Astrocyte (in vitro differentiated cells and primary cell): ENCODE measurements at places on chromosomes 7 and 10. TPM values are rescaled to one million over a fixed set of nuclear protein-coding genes. Genes with fewer than 3 reads are reported as not detected.
A peak's percentile ranks its signal among the peaks of the same experiment; 100 is the strongest.

The CFAP46 gene
- total RNA-seq = 1.3 and 1.5 TPM in 2 replicates

The OR2A12 gene
- total RNA-seq = not detected in 2 replicates

The CHRM2 gene
- total RNA-seq = not detected in 2 replicates

GRCh38 chr10:19347621-19348020 lies 299.0 kb downstream of the MALRD1 start:
- no peak for DNase-seq

GRCh38 chr7:23334482-23335056 lies 35.4 kb downstream of the MALSU1 start:
- DNase-seq = peak; percentile 98

- no peak for DNase-seq
These were observed 83.3 kb downstream of the PLXNA4 start for GRCh38 chr7:132492823-132493445.

GRCh38 chr7:42831718-42832522 lies 80.0 kb downstream of the C7orf25 start:
- DNase-seq = no peak

DNA sequence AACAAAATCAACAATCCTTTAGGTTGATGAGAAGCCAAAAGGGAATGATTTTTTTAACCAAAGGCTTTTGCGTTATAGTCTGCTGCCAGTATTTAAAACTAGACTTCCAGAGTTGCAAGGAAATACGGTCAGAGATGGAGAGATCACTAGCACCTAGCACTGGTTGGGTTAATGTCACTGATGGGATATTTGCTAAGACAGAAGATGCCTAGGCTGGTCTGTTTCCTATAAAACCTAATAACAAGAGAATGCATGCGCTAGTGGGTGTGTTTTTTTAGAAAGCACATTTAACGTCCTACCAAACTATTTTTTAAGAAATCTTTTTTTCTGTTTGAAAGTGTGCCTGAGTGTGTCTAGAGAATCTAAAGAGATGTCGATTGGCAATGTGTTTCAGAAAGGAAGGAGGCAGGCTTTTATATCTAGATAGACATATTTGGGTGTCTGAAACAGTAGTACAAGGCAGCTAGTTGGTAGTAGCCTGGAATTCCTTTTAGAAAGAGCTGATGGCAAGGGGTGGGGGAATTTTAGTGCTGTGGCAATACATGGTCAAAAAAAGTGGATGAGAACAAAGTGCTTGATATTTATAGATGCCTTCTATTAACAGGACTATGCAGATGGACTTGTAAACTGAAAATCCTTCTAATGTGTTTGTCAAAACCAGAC lies 863 bp downstream of the CALD1 start:
- DNase-seq = no peak

GRCh38 chr7:96187735-96188134 lies 134.2 kb downstream of the SLC25A13 start:
- DNase-seq = no peak

DNA sequence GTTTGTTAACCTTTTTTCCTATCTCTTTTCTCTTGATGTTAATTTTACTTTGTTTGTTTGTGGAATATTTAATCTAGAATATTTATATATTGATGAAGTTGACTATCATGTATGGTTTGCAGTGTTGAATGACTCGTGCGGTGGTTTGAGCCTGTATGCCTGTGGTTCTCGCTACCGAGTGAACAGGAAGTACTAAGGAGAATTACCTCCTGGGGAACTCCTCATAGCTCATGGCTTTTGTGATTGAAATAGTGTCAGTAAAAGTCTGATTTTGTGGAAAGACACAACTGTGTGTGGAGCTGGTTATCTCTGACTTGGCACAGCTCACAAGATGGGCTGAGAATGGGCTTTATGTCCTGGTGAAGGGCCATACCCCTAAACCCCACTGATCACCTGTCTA lies 498.6 kb downstream of the GLRX3 start:
- DNase-seq = no peak
